ENCODE measurements at places on chromosomes 1 and 21. TPM values are rescaled to one million over a fixed set of nuclear protein-coding genes. Genes with fewer than 3 reads are reported as not detected.

Gene MTMR11
- 8.1 TPM for total RNA-seq

Gene PPIAL4G
- total RNA-seq = 0.04 TPM

Gene ADAM30
- total RNA-seq = not detected

Gene IL10
- 1.1 TPM for total RNA-seq

Gene SPRR3
- total RNA-seq = not detected

Gene RGS4
- total RNA-seq = 1.8 TPM

Gene WNT3A
- total RNA-seq = not detected

Gene FCN3
- 0.75 TPM for total RNA-seq

Gene TP73
- total RNA-seq = 0.71 TPM

Gene ASPM
- 14.2 TPM for total RNA-seq

Gene AMY1B
- not detected for total RNA-seq

Gene OR10J4
- not detected for total RNA-seq

Gene KRTAP8-1
- total RNA-seq = not detected

Gene RIPPLY3
- total RNA-seq = 0.09 TPM

DNA sequence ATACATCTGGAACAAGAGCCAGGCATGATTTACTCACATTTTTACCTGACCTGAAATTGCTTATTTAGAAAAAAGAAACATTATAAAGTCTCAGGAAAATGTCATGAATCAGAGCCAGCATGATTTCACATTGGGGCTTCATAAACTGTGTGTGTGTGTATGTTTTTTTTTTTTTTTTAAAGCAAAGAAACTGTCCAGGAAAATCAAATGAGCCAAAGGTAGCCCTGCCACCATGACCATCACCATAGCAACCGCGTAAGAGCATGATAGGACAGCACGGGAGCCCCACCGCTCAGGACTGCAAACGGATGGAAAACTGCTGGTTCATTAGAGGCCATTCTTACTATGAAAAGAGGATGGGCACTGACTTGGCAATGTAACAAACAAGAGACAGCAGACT, 139.2 kb downstream of the NTMT2 start:
- peak; percentile 68 for DNase-seq

DNA sequence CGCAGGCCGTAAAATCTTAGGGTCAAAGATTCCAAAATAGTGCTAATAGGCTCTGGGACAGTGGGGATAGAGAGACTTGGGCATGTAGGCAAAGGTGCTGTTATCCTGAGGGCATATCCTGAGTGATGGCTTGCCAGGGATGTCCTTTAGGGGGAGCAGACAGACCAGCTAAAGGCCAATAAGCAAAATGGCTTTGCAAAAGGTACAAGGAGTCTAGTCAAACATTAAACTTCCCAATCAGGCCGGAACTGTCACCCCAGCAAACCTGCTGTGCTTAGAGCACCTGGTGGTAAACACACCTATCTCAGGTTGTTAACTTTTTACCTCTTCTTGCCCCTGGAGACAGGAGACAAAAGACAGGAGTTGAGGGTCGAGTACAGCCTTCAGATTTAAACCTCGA, 49.1 kb downstream of the TRABD2B start:
- no peak for DNase-seq

DNA sequence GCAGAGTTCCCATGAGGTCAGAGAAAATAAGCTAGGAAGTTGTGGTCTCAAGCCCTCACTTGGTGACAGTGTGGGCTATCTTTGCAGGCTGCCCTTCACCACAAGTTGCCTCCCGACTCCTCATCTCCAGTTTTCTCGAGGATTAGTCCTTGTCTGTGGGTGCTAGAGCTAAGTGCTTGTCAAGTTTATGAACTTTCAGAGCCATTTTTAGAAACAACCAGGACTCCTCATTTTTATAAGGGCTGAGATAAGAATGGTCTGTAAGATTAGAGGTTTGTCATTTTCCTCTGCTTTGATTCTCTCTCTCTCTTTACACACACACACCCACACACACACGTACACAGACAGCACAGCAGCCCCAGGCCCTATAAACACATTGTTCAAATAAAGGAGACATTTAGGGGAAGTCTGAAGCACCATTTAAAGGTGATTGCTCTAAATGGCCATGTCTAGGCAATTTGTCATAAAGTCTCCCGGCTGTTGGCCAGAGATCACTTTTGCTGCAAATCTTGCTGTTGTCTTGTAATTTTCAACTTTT, 127.2 kb downstream of the LACTBL1 start:
- no peak for DNase-seq

DNA sequence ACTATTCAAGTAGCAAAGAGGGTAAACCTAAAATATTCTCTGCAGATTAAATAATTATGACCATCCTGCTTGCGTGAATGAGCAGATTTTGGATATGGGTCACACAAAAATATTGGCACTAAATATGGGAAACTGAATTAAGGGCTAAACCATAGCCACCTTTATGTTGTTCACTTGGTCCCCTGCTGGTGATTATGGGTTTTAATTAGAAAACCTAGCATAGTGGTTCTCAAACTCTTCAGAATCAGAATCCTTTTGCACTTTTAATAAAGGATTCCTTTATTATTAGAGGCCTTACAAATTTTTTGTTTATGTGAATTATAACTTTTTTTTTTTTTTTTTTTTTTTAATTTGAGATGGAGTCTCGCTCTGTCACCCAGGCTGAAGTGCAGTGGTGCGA, 38.5 kb upstream of the ZNHIT6 start:
- DNase-seq = no peak

DNA sequence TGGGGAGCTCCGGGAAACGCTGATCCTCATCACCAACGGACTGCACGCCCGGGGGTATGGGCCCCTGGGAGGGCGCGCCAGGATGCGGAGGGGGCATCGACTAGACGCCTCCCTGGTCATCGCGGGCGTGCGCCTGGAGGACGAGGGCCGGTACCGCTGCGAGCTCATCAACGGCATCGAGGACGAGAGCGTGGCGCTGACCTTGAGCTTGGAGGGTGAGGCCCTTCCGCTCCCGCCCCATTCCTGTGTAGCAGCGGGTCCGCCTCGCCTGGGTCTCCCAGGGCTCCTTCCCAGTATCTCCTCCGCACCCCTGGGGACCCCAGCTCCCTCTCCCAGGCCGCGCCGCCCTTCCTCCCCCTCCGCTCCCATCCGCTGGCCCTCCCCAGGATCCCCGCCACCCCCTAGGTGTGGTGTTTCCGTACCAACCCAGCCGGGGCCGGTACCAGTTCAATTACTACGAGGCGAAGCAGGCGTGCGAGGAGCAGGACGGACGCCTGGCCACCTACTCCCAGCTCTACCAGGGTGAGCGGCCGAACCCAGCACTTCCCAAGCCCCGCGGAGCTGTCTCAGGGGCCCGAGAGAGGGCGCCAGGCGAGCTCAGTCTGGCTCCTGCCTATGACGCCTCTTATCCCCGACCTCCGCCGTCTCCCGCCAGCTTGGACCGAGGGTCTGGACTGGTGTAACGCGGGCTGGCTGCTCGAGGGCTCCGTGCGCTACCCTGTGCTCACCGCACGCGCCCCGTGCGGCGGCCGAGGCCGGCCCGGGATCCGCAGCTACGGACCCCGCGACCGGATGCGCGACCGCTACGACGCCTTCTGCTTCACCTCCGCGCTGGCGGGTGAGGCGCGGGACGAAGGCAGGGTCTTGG, 5.0 kb downstream of the HAPLN2 start:
- DNase-seq = peak; percentile 42

- DNase-seq = no peak
Measured at GRCh38 chr1:236151739-236152424, 9.5 kb downstream of the GPR137B start.

DNA sequence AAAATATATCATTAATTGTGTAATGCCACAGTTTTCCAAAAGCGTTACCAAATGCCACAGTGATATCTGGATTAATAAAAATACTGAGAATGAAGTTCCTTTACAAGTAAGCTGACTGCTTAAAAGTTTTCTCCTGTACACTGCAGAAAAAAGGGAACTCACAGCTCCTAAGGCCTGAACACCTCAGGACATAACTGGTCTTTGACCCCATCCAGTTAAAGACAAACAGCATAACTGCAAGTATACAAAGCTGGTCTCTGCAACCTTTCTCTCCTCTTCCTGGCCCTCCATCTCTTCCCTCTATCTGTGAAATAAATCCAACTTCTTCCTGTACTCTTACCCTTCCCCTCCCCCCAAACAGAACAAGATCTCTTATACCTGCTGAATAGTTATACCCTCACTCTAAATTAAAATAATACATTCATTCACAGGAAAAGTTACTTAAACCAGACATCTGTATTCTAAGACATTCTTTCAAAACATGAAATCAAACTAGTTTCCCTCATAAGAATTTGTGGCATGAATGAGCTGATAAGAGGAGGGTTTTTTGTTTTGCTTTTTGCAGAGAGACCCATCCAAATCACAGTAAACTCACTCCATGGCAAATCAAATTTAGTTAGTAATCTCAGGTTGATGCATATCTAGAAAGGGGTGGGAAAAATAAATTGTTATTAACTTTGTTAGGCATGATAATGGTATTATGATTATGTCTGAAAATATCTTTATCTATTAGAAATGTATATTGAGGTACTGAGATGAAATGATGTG, 2.9 kb downstream of the DIPK1A start:
- DNase-seq = no peak

DNA sequence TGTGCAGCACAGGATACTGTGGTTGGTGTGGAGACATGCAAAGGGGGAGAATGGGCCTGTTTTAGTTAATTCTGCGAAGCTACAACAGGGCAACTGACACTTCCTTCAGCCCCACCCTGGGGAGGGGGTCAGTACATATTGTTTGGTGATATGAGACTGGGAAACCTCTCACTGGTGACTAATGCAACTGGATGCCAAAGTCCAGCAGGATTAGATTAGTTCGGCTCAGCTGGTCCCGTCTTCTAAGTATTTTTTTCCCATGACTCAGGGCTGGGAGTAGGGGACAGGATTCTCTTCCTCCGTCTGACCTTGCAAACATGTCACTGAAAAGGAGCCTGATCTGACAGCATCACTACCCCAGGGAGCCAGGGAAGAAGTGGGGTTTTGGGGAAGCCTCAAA, 43.0 kb downstream of the PLXNA2 start:
- DNase-seq = peak; percentile 84

GRCh38 chr1:213618094-213618493, 369.7 kb upstream of the PROX1 start:
- no peak for DNase-seq

- DNase-seq = peak; percentile 52
Measured at GRCh38 chr1:6080469-6080868, 34.8 kb downstream of the KCNAB2 start.

DNA sequence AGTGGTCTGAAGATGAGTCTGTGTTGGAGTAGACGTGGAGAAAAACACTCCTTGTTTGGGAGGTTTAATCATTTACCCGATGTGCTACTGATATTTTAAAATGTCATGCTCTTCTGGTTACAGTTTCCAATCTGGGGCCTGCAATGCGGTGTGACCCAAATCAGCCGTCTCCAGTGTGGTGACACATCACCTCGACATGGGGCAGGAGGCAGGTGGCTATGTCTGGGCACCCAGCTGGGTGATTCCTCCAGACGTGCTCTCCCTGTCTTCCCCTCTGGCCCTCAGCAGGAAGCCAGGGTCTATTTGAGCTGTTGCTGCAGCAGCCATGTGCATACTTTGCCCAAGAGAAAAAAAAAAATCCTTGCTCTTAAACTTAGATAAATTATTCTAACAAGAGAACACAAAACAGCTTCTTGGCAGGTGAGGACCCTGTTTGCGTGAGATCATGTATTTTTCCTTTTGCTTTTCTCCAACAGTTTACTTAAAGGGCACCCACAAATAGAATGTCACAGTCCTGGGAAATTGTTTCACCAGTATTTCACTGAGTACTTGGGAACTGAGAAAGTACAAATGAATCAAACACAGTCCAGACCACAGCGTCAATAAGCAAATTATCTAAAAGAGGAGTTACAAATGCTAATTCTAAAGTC, 38.9 kb upstream of the MAP10 start:
- DNase-seq = peak; percentile 7

GRCh38 chr1:181319907-181320306, 163.4 kb upstream of the CACNA1E start:
- no peak for DNase-seq

GRCh38 chr1:112319371-112320040, 76.5 kb upstream of the CTTNBP2NL start:
- DNase-seq = no peak

DNA sequence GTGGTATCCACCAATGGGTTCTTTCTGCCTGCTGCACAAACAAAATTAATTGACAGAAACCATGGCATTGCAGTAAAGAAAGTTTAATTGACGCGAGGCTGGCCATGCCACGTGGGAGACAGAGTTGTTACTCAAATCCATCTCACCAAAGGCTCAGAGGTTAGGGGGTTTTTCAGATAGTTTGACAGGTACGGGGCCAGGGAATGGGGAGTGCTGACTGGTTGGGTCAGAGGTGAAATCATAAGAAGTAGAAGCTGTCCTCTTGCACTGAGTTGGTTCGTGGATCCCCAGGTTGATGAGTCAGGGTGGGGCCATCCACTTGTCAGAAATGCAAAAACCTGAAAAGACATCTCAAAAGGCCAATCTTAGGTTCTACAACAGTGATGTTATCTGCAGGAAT, 941 bp upstream of the TBCE start:
- no peak for DNase-seq

DNA sequence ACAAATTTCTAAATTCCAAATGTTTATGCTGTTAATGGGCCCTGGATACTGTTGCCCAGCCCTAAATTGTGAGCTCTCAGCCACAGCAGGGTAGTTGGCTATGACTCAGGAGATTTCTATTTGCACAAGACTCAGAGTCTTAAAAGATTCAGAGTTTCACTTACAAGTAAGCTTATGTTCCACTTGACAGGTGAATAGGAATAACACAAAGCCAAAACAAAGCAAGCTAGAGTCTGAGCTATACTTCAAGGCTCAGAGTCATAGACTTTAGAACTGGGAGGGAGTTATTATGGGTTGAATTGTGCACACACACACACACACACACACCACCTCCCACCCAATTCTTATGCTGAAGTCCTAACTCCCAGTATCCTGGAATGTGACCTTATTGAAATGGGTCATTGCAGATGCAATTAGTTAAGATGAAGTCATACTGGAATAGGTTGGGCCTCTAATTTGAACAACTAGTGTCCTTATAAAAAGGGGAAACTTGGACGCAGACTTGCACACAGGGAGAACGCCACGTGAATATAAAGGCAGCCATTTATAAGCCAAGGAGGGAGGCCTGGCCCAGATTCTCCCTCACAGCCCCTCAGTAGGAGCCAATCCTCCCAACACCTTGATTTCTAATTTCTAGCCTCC, 30.2 kb downstream of the PRDX6 start:
- DNase-seq = no peak
